ENCODE measurements at places on chromosomes 11 and 22. TPM values are rescaled to one million over a fixed set of nuclear protein-coding genes. Genes with fewer than 3 reads are reported as not detected.

DNA sequence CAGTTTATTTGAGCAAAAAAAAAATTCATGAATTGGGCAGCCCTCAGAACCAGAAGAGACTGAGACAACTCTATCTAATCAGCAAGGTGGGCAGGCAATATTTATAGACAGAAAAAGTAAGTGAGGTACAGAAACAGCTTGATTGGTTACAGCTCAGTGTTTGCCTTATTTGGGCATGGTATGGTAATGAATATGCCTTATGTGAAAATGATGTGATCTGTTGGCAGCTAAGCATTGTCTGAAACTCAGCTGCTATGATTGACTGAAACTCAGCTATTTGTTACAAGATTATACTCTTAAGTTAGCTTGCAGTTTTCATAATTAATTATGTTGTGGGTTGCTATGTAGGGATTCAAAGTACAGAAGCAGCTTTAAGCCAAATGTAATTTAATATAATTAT is 127.6 kb downstream of the CNTN5 start:
- DNase-seq = no peak

OR4D5 gene
- total RNA-seq = 1.2 TPM

DNA sequence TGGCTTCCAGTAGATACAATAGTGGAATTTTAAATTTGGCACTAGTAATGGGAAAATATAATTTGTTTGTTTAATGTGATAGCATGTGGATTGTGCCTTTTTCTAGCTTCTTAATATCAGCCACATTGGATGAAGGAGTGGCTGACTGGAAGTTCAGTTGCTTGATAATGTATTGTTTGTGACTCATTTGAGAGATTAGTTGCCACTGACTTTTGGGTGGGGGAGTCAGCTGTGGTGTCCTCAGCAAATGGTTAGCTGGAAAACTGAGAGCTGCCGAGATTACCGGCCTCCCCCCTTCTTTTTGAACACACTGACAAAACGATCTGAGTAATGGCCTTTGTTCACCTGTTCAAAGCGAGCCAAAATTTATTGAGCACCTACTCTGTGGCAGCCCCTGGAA is 5.5 kb downstream of the JAM3 start:
- DNase-seq = no peak

DNA sequence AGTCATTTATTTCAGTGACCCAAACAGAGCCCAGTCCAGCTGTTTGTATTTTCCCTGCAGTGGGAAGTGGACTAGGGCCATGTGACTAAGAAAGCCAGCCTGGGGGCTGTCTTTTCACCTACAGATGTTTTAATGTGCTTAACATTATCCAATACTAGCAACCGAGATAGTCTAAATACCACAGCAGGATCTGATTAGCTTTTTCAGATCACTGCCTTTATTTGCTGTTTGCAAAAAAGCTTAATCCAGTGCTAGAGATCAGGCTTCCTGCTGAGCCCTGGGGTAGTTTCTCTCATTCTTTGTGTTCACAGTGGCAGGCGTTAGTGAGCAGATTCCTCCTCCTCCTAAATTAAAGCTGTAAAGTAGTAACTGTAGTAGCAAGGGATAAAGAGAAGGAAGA is 35.0 kb downstream of the ZC3H12C start:
- no peak for DNase-seq

SHANK2 gene
- 27.4 TPM for total RNA-seq

TMPRSS5 gene
- 0.40 TPM for total RNA-seq

DNA sequence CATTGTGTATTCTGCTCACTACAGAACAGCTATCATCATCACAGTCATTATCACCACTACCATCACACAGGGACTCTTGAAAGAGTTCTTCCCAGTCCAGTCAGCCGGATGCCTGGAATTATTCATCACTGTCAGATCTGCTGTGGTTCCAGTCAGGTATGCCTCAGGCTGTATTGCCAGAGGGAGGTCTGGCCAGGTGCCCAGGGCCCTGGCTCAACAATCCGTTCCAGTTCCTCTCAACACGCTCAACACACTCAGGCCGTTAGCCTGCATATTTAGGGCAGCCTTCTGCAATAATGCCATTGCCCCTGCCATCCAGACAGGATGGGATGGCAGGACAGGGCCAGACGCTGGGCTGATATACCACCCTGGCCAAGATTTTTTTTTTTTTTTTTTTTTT is 28.6 kb upstream of the RASL10A start:
- peak; percentile 86 for DNase-seq

DNA sequence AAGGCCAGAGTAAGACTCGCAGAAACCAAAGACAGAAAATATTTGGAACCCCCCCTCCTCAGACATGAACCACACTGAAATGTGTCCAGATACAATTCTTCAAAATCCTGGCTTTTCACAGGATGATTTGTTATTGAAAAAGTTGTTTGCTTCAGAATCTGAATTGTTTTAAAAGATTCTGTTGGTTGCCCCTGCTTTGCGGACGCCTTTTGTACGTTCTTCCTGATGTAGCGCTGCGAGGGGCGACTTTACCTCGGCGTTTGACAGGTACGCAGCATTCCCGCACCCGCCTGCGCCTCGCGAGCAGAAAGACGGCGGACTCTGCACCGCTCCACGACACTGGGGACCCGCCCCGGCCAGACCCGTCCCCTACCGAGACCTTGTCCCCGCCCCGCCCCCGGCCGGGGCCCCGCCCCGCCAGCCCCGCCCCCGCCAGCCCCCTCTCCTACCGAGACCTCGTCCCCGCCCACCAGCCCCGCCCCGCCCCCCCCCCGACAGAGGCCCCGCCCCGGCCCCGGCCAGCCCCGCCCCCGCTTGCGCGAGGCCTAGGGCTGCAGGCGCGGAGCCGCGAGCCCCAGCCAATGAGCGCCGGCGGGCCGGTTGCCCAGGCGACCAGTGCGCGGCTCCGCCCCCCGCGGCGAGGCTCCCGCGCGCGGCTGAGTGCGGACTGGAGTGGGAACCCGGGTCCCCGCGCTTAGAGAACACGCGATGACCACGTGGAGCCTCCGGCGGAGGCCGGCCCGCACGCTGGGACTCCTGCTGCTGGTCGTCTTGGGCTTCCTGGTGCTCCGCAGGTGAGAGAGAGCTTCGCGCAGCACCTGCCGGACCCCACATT is at the start of gene GLB1L2:
GLB1L2 (plus strand) TSS at position 635 of the 835 bp plus-strand sequence; CDS start at position 709, 74 bp downstream.
- peak; percentile 88 for DNase-seq

Data from pancreas (tissue), 10 donors.